ENCODE measurements at places on chromosomes 6 and 20. TPM values are rescaled to one million over a fixed set of nuclear protein-coding genes. Genes with fewer than 3 reads are reported as not detected.

Gene EDN1
- 19.6 TPM for total RNA-seq

Gene PCSK2
- 23.1 TPM for total RNA-seq

Gene MAFB
- 25.7 TPM for total RNA-seq

Gene FAM217B
- total RNA-seq: 7.0 TPM

Gene OLIG3
- not detected for total RNA-seq

Gene PHACTR3
- 10.3 TPM for total RNA-seq

Gene KCNQ5
- 0.30 TPM for total RNA-seq

Gene MYLK4
- total RNA-seq: 1.8 TPM

Gene MOXD1
- total RNA-seq: 16.7 TPM

Gene CST11
- total RNA-seq: not detected

Gene TPD52L1
- 180 TPM for total RNA-seq

Gene ATAT1
- total RNA-seq: 7.1 TPM

Gene HRH3
- total RNA-seq: not detected

Gene OOEP
- total RNA-seq: not detected

Gene GHRH
- not detected for total RNA-seq

Gene C6orf58
- not detected for total RNA-seq

Gene CLVS2
- total RNA-seq: 0.44 TPM

Gene RSPO3
- total RNA-seq: 3.2 TPM

Gene RNF217
- total RNA-seq: 35.0 TPM

Gene KHDC1L
- not detected for total RNA-seq

Gene PNLDC1
- 4.4 TPM for total RNA-seq

Gene CTCFL
- not detected for total RNA-seq

Gene HFE
- 4.0 TPM for total RNA-seq

Gene GLO1
- 75.9 TPM for total RNA-seq

Gene WFDC10B
- not detected for total RNA-seq

Gene GFOD1
- 14.8 TPM for total RNA-seq

Gene ANKRD66
- not detected for total RNA-seq

Gene CD93
- 8.1 TPM for total RNA-seq

Gene XPO5
- 49.8 TPM for total RNA-seq

Gene CTAGE9
- not detected for total RNA-seq

Gene ZNF292
- 26.7 TPM for total RNA-seq

Gene SMPDL3A
- 98.0 TPM for total RNA-seq

Gene CST5
- not detected for total RNA-seq

Gene PCNA
- 52.4 TPM for total RNA-seq

Gene ZNF311
- 0.47 TPM for total RNA-seq

Gene SYCP2L
- total RNA-seq: 0.49 TPM

Gene GNMT
- total RNA-seq: 3.7 TPM

Gene TMEM244
- total RNA-seq: not detected

Gene VGLL2
- not detected for total RNA-seq

Gene CLPSL1
- not detected for total RNA-seq

Gene F13A1
- 32.7 TPM for total RNA-seq

Gene MARCKS
- 49.3 TPM for total RNA-seq

Gene LRRC73
- total RNA-seq: 0.34 TPM
